ENCODE measurements at places on chromosomes 1 and 21.

DNA sequence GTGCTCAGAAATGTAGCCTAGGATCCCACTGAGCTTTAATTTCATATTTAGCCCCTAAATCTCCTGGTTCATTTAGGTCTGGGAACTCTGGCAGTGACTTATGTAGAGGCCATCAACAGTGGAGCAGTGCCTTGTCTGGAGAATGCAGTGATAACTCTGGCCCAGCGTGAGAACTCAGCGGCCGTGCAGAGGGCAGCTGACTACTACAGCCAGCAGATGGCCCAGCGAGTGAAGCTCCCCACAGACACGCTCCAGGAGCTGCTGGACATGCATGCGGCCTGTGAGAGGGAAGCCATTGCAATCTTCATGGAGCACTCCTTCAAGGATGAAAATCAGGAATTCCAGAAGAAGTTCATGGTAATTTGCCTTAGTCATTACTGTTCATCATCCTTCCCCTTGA lies 17.8 kb downstream of the GBP6 start:
- peak; percentile 8 for DNase-seq

DNA sequence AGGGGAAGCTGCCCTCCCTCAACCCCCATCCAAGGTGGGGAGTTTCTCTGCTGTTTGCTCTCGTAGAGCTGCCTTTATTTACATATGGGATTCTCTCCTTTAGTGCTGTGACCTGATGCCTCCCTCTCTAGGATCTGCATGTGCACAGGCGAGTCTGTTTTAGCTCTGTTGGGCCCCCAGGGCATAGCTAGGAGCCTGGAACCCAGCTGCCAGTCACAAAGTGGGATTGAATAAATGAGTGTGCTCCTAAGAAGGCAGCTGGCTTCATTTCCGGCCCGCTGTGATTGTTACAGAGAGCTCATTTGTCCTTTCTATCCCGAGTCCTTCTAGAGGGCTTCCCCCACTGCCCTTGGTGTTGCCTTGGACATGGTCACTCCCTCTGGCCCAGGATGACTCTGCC lies 176.6 kb downstream of the GRIK3 start:
- DNase-seq = no peak

- peak; percentile 79 for DNase-seq
Observed at GRCh38 chr1:151710187-151710840, 6.3 kb downstream of the CELF3 start.

DNA sequence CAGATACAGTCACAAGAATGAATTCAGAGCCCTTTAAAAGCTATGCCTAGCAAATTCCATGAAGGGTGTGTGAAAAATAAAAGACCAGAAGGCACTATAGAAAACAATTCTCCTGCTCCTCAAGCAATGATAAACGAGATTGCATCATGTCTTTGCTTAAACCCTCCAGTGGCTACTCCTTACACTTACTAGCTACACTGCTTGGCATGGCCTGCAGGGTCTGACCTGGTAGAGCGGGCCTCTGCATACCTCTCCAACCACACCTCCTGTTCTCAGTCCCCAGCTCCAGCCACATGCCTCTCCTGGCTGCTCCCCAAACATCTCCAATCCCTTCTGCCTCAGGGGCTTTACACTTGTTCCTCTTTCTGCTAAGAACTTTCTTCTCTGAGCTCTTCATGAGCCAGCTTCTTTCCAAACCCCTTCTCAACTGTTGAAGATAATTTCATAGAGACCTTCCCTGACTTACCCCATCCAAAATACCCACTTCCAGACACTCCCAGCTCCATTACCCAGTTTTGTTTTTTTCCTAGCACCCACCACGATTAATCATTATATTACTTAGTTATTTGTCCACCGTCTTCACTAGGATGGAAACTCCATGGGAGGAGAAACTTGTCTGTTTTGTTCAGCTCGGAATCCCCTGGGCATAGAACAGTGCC lies 11.2 kb upstream of the CREG1 start:
- no peak for DNase-seq

DNA sequence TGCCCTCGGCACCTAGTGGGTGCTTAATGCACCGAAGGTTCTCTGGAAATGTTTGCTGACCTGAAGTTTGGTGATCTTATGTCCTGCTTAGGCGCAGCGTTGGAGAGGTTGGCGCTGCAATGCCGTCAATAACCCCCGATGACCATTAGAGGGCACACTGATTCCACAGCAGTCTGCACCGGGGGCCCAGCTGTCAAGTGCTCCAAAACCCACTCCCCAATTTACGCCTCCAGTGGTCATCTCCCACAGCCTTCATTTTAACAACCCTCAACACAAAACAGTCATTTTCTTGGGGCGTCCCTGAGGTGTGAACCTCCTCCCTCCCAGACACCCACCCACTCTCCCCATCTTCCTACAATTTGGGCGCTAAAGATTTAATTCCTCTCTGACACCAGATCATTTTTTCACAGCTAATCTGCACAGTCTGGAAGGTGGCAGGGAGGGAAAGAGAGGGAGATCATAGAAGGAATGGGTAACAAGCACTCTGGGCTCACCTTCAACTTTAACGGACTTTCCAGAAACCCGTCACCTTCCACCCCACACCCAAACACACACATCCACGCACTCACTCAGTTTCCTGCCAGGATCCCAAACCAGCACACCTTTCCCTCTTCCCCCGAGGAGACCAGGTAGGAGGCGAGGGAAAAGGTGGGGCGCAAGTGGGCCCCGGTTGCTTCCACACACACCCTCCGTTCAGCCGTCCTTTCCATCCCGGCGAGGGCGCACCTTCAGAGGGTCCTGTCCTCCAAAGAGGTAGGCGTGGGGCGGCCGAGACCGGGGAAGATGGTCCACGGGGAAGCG lies 570 bp upstream of the NPR1 start:
- peak; percentile 83 for DNase-seq

DNA sequence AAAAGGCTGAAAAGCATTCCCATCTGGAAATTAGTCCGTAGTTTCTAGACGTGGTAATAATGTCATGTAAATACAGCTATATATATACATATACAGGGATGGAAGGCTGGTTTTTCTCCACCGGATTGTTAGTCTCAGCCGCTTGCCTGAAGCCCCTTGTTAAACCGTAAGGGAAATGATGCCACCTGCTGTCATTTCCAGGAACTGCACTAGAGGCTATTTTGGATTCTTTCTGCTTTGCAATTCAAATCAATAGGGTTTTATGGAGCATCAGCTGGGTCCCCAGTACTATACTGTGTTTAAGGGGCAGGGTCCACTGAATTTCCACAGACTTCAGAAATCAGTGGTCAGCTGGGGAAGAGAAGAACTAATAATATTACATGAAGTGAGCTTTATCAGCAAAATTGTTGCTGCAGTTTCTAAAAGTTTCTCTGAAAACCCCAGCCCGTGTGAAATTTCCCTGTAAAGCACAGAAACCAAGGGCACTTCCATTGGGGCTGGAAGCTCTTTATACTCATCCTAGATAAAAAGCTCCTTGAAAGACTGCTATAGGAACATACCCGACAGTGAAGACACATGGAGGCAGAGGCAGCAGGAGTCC lies 33.8 kb upstream of the MPZL1 start:
- DNase-seq = peak; percentile 95

GRCh38 chr1:182909578-182909977 lies 43.4 kb downstream of the SHCBP1L start:
- DNase-seq = peak; percentile 98

DNA sequence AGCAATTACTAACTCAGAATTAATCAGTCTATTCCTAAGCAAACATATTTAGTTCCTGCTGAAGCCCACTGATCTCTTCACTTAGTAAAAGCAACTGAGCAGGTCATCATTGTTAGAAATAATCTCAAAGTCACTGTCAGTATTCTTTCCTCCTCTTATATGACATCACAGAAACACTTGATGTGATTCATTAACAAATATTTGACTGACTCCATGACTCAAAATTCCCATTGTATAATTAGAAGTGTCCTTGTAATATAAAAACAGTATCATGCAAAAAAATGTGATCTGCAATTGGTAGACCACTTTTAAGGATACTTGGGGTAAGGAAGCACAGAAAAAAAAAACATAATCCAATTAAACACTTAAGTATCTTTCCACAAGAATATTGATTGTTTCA lies 194.4 kb downstream of the DPYD start:
- peak; percentile 56 for DNase-seq

GRCh38 chr1:176693697-176694329 lies 230.8 kb downstream of the PAPPA2 start:
- no peak for DNase-seq

DNA sequence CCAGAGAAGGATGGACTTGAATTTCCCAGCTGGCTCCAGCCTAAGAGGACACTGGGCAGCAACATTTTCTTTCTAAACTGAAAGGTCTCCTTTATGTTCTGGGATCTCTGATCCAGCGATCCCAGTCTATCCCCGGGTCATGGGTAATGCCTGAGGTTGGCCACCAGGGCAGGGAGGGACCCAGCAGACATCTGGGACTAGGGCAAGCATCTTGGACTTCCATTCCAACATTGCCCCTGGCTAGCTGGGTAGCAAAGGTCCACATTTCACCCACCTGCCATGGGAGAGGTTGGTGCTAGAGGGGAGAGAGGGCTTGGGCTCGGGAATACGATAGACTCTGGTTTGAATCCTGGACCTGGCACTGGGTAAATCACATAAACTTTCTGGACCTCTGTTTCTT lies 84.6 kb downstream of the LRRN2 start:
- peak; percentile 40 for DNase-seq

- no peak for DNase-seq
Observed at GRCh38 chr1:212794561-212795014, 2.9 kb downstream of the TATDN3 start.

- no peak for DNase-seq
Observed at GRCh38 chr1:41924911-41925310, 6.2 kb upstream of the HIVEP3 start.

- peak; percentile 66 for DNase-seq
Observed at GRCh38 chr1:119367432-119368124, 1.0 kb upstream of the HAO2 start.

- DNase-seq = peak; percentile 76
Observed at GRCh38 chr1:226453015-226453704, 45.3 kb upstream of the PARP1 start.

DNA sequence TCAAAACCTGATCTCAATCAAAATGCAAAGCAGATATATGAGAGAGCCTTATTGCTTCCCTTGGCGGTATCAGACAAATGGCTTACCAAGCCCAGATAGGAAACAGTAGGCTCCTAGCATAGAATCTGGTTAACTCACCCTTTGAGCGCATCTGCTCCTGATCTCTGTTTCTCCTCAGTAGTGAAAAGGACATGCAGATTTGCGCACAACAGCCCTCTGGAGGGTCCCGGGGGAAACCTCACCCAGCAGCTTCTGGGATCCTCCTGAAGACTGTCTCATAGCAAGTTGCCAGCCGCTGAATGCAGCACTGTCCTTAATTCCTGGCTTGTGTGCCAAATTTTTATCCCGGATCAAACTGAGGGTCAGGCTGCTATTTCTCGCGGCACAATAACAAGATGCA lies 192.2 kb downstream of the FASLG start:
- DNase-seq = peak; percentile 42

GRCh38 chr1:17197696-17198095 lies 7.2 kb upstream of the PADI1 start:
- DNase-seq = no peak

DNA sequence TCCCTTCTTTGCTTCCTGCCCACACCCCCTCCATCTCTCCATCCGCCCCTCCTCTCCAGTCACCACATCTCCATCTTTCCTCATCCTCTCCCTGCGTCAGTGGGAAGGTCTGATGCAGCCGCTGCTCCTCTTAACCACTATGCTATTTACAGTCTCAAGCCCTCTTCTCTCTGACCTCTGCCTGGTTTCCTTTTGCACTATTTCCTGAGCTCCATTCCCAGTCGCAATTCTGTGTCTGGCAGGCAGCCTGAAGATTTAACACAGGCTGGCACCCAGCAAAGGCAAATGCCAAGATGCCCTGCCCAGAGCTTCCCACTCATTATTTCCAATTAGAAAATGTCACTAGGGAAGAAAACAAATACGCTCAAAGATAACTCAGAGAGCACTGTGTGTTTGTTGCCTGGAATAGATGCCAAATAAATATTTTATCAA lies 89.6 kb upstream of the LPGAT1 start:
- no peak for DNase-seq

DNA sequence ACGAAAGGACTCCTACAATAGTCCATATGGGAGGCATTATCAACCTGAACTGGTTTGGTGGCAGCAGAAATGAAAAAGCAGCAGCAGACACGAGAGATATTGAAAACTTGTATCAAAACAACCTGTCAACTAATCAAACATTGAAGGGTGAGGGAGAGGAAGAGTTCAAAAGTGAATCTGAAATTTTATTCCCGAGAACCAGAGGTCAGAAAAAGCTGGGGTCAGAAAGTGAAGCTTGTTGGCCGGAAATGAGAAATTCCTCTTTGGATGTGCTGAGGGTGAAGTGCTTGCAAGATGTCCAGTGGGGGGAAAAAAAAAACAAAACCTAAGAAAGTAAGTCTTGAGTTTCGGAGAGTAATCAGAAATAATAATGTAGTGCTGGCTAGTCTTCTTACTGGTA lies 1.9 kb upstream of the C4BPA start:
- DNase-seq = no peak

GRCh38 chr1:12001996-12002493 lies 17.3 kb upstream of the MIIP start:
- DNase-seq = no peak

DNA sequence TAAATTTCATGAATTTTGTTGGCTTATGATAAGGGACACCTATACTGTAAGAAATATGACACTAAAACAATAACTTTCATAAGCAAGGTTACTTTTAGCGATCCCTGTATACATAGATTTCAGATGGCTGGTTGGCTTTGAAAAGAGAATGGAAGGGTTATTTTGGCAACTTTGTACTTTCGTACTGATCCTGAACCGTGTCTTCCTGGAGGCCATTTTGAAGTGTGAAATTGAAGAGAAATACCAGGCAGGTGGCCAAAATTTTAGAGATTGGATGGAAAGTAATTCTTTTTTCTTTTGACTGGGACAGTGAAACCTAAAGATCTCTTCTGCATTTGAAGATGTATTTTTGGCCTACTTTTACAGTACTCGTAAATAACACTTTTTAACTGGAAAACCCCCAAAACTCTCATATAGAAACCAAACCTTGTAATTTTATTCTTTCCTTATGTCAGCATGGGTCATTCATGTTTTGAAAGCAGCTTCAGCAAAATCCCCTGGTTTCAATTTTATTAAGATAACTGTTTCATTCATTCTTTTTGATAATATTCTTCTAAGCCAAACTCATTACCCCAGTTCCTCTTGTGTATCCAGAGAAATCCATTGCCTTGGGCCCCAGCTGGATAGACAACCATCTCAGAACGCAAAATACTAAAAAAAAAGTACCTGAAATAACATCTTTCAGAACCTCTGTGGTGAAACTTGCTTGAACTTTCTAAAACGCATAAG lies 38.4 kb upstream of the ZNF281 start:
- no peak for DNase-seq

- DNase-seq = no peak
Observed at GRCh38 chr1:48493970-48494769, 22.2 kb upstream of the SPATA6 start.

GRCh38 chr1:116318897-116319296 lies 54.1 kb upstream of the ATP1A1 start:
- DNase-seq = no peak

DNA sequence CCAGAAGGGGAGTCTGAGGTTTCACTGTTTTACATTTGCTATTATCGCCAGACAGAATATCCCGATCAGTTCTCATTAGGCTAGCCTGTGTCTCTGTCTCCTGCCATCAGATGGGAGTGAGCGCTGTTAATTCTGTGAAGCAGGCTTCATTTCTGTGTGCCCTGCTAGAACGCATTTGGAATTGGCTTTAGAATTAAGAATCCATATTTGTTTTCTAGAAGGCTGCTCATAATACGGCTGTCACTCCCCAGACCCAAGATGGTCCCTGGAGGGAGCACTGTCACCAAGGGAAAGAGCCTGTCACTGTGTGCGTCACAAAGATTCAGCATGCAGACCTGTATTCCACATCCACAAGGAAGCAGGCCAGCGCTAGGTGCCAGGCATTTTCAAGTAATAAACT lies 49.2 kb downstream of the CASQ2 start:
- DNase-seq = no peak

GRCh38 chr1:66571789-66572188 lies 37.8 kb downstream of the SGIP1 start:
- DNase-seq = no peak

All from NCI-H82 (cell line).